Activated CD4-positive, alpha-beta T cell treated with anti-CD3 and anti-CD28 coated beads, Interleukin-2, amount 50 U/mL, for 48 hours (primary cell): ENCODE measurements at places on chromosomes 1 and 21.

- peak; percentile 56 for DNase-seq
Measured at GRCh38 chr1:28172713-28173150, 3.8 kb downstream of the PTAFR start.

DNA sequence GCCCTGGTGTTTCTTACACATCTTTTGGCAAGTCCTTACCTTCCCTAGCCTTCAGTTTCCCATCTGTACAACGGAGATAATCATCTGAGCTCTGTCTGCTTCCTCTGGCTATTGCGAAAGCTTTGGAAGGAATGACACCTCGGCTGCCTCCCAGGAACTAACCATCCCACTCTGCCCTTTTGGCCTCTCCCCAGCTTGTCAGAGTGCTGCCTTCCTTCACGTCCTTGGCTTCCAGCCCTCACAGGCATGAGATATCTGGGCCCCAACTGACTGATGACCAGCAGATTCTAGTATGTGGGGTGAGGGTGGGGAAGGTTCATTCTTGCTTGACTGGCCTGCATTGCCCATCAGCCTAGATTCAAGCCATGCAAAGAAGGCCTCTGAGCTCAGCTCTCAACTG lies 253.1 kb upstream of the FGGY start:
- DNase-seq = no peak

- DNase-seq = no peak
Measured at GRCh38 chr1:155463865-155464650, 98.5 kb downstream of the ASH1L start.

DNA sequence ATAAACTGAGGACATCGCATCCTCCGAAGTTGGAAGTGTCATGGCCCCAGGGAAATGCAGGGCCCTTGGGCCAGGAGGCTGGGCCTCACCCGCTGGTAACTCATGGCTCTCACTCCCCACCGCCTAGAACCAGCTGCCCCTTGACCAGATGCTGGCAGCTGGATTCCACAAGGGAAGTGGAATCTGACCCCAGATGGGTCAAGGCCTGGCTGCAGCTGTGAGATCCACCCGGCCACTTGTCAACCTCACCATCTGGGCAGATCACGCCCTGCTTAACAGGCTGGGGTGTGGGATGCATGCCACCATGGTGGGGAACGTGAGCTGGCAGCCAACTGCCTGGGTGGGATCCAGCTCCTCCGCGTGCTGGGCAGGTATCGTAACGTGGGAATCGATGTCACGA lies 25.5 kb downstream of the KCNAB2 start:
- no peak for DNase-seq

GRCh38 chr1:75338616-75339483 lies 204.7 kb downstream of the LHX8 start:
- no peak for DNase-seq

DNA sequence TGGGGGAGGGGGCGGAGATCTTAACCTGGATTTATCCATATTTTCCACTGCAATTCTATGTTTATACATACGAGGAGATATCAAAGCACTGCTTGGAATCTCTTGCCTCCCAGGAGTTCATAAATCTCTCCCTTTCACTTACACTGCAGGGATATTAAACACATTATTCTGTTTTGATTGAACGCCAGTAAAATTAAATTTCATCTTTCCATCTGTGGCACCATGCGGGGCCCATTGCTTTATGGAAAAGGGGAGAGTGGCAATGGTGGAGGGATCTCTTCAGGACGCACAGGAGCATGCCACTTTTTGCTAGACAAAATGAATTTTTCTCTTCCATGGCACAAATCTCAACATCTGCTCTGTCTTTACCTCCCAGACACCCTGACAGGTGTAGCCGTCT lies 648.0 kb upstream of the PLXNA2 start:
- no peak for DNase-seq

DNA sequence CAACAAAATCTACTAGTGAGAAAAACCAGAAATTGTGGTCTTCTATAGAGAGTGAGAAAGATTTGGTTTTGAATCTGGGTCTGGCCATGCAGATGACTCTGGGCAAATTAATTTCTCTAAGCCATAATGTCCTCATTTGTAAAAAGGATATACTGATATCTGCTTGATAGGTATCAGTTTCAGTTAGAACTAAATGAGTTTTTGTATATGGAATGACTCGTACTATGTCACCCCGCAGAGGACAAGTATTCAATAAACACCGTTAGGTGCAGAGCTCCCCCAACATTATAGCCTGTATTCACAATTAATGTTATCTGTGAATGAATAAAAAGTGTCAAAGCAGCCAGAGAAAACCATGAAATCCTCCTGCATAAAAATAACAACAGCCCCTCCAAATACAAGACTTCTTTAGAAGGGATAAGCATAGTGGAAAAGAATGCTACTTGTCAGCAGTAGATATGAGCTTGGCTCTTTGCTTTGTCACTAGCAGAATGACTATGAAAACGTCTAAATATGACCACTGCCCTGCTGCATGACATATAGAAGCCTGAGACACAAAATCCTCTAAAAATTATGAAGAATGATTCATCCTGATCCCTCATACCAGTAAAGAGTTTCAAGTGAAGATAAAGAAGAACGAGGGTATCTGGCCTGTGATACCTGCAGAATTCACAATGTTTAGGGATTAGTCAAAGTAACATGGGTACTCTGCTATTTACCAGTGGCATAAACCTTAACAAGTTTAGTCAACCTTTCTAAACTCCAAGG lies 17.8 kb downstream of the SCAF4 start:
- no peak for DNase-seq

DNA sequence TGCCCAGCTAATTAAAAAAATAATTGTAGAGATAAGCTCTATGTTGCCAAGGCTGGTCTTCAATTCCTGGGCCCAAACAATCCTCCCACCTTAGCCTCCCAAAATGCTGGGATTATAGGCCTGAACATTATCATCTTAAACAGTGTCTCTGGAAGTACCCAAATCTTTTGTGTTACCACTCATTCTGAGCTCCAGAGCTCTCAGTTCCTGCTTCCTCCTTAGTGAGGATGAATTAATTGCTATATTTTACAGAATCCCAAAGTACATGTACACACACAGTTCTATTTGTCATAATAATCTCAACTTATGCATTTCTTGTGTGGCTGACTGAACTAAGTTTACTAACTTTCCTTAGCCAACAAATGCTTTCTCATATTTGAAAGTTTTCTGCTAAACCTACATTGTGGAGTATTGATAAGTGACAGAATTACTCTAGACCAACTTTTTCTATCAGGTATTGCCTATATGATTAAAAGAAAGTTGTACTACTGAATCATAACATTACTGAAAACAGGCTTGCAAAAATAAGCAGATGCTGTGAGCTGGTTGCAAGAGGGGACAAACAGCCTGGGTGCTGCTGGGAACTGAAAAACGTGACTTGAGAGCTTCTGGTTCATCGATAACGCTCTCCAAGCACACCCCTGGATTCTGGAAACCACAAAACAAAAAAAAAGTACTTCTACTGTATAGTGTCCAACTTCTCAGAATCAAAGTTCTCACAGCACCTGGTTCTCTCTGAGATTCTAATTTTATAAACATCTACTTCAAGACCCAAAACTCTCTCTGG lies 15.3 kb downstream of the VAV3 start:
- DNase-seq = no peak

- DNase-seq = no peak
Measured at GRCh38 chr1:27406362-27406680, 13.9 kb downstream of the GPR3 start.

DNA sequence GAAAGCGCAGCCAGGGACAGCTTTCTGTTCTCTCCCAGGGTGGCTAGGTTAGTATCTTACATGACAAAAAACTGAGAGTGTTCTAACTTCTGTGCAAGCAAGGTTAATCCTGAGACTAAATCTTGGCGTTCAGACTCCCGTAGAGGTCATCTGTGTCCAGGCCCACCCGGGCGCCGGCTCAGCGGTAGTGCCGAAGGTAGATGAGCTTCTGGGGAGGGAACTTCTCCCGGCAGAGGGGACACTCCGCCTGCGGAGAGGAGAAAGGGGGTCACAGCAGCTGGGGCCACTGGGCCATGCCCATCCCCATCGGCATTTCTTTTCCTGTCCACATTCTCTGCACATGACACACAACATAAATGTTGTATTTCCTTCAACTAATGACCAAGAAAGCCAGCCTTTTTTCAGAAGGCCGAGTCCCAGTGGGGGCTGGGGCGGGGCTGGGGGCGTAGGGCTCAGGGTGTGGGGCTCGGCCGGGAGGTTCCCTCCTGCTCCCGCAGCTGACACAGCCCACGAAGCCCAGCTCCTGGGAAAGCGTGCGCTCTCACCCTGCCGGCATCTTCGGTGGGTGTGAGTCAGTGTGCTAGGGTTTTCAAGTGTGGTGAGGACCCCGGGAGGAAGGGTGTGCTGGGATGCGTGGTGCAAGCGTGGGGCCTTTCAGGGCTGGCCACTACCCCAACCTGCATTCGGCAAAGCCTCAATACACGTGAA lies 6.6 kb downstream of the PEX10 start:
- DNase-seq = no peak

DNA sequence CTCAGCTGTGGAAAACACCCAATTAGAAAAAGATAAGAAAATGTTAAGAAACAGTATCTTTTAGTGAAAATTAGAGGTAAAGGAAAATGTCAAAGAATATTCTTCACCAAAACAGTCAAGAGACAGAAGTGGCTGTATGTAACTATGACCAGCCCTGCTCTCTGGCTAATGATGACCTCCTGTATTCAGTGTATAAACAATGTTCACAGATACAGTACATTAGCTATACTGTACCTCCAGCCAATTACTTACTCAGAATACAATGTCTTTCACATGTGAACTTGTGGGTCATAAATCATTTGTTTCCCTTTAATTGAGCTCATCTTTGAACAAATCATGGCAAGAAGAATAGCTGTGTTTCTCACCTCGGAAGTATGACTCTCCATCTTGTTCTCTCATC lies 432.0 kb downstream of the LMO4 start:
- no peak for DNase-seq

- no peak for DNase-seq
Measured at GRCh38 chr1:215595231-215595630, 28.1 kb downstream of the KCTD3 start.

DNA sequence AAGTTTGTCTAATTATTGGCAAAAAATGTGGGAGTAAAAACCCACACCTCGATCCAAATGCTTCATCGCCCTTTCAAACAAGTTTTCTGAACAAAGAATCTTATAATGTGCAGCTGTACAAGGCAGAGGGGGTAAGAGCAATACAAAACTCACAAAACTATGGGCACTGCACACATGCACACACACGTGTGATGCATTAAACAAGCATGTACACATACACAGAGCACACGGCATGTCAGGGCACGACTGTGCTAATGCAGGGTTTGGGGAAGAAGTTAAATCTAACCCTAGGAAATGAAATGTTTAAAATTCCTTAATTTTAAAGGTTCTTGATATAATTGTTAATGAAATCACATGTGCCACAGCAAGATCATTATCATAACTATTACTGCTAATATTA lies 264.0 kb downstream of the SEC16B start:
- DNase-seq = no peak

DNA sequence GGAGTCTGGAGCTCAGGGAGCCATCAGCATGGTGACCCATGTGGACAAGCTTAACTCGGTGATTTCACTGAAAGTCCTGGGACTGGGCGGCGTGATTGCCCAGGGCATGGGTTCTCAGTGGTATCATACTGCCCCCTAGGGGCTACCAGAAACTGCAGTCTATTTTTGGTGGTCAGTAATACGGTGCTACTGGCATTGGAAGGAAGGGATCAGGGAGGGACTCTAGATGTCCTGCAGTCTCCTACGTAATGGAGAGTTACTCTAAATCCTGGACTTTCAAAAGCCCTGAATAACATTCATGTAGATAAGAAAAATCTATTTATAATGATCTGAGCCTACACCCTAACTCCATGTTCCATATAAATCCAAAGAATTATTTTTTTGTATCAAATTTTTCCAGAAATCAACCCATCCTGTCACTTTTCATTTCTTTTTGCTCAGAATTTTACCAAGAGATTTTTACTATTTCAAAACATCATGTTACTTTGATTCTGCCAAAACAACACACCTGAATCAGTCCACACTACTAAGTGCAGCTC lies 37.3 kb downstream of the PABPC4 start:
- DNase-seq = peak; percentile 42

DNA sequence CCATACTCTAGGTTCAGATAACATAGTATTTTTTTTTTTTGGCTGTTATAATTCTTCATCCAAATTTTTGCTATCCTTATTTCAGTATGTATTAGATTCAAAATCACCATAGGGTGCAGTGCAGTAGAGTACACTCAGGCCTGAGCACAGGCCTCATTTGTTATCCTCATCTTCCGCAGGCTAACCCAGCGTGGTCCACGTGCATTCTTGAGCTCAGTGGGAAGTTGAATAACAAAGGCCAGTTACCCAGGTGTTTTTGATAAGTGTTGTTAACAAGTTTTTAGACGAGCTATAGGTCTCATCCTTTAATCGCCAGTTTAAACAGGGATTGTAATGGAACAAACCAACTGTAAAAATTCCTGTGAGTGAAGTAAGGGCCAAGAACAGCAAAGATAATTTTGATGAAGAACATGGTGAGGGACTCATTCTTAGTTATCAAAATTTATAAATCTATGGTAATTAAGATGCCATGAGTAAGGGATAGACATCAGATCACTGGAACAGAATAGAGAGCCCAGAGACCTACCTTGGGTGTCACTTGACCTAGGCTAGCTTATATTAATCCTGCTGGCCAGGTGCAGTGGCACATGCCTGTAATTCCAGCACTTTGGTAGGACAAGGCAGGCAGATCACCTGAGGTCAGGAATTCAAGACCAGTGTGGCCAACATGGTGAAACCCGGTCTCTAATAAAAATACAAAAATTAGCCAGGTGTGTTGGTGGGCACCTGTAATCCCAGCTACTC lies 22.0 kb downstream of the FLVCR1 start:
- DNase-seq = no peak

DNA sequence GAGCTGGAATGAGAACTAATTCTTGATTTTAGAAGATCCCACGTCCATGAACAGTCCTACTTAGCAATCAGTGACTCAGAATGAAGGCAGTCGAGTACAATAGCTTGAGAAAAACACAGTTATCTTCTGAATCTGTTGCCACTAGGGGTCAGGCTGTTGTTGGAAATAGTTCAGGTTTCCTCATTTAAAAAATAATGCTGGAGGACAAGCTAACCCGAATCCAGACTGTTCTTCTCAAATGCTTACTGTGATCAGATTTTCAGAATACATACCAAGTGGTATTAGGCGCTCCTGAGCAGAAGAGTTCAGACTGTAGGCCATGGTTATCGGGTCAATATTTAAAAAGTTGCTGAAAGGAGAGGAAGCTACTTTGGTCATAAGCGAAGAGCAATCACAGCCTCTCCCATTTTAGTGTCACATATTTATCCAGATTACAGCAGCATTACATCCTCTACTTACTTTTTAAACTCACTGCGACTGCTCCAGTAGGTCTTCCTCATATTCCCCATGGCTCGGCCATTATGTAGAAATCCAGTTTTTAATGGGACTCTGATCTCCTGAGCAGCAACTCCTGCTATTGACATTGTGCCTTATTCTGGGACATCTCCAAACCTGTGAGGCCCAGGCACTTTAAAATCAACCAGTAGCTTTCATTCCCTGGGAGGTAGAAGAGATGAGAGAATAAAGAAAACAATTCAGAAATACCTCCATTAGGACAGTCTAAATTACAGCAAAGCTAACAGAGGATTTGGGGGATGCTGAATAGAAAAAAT lies 10.9 kb downstream of the ERRFI1 start:
- peak; percentile 23 for DNase-seq
